ENCODE measurements at places on chromosomes 2 and 18. TPM values are rescaled to one million over a fixed set of nuclear protein-coding genes. Genes with fewer than 3 reads are reported as not detected.

DNA sequence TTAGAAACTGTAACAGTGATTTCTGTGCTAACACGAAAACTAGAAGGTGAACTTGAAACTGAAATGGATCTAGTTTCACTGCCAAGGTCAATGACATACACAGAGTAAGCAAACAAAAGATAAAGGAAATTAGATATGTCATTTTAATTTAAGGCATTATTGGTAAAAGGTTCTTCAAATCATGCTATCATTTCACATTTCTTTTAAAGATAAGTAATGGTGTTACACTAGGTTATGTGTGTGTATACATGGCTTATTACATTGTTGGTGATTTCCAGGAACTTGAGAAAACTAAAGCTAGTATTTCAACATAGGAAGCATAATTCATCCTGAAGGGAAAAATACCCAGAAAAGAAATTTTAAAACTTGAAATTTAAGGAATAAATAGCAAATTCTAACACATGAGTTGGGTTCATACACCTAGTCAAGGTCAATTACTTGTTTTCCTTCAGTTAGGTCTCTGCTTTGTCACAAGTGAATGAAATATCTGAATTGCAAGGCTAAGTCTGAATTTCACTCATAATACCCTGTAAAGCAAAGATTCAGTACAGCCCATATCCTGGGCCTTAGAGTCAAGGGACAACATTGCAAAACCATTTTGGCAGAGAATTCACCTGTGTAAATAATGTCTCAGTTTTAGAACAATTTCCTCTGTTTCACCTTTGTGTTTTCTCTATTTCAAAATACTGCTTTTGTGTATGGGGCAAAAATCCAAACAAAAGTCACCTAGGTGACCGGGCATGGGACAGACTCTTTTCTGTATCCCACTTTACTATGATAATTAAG lies 141.6 kb downstream of the SRBD1 start:
- DNase-seq = no peak

DNA sequence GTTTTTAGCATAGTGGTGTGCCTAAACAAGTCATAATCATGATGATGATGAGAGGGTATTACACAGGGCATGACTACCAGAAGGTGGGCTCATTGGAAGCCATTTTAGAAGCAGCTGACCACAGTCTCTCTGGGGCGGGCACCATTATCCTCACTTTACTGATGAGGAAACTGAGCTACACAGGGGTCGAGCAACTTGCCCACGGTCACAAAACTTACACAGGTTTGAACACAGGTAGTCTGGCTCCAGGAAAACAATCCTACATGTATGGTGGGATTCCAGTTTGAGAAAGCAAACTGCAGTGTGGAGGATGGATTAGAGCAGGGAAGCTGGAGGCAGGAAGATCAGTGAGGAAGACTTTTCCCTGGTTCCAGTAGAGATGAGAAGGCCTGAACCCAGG lies 6.2 kb downstream of the RHOB start:
- no peak for DNase-seq

GRCh38 chr18:59685501-59685900 lies 11.7 kb downstream of the CCBE1 start:
- peak; percentile 73 for DNase-seq

GRCh38 chr18:77088963-77089722 lies 43.4 kb downstream of the MBP start:
- DNase-seq = peak; percentile 92

Gene TRIP12
- total RNA-seq = 229 TPM

Gene DLGAP1
- 21.5 TPM for total RNA-seq

DNA sequence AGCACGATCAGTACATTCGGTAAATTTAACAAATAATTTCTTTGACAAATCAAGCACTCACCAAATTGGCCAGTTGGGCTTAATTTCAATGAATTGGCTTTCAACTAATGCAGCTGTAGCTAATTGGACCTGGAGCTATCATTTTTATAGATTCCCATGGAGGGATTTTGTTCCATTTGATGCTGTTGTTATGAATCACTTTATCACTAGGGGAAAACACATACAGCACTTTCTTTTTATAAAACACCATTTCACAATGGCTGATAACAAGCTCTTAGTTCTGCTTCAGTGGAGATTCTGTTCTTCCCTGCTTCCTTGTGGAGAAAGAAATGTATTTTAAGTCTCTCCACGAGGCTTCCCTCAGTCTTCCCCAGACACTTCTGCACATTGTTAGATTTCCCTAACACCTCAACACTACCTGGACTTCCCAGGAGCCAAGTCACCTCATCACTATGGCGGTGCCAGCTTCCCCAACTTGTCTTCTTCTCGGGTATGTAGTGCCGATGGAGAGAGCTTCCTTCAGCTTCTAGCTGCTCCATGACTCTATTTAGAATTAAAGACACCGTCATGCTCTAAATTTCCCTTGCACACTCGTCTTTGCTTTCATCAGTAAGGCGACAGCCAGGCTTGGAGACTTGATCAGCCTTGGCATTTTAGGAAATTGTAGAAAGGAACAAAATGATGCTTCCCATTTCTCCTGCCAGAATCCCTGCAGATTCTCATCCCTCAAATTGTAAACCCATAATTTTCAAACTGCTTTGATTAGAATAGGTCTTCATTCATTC lies 72.0 kb downstream of the INPP5D start:
- no peak for DNase-seq

Gene ANTXR1
- 34.7 TPM for total RNA-seq

Gene VAMP8
- 146 TPM for total RNA-seq

Gene SLC16A14
- 11.6 TPM for total RNA-seq

Gene POLE4
- 23.8 TPM for total RNA-seq

Gene IL1B
- not detected for total RNA-seq

DNA sequence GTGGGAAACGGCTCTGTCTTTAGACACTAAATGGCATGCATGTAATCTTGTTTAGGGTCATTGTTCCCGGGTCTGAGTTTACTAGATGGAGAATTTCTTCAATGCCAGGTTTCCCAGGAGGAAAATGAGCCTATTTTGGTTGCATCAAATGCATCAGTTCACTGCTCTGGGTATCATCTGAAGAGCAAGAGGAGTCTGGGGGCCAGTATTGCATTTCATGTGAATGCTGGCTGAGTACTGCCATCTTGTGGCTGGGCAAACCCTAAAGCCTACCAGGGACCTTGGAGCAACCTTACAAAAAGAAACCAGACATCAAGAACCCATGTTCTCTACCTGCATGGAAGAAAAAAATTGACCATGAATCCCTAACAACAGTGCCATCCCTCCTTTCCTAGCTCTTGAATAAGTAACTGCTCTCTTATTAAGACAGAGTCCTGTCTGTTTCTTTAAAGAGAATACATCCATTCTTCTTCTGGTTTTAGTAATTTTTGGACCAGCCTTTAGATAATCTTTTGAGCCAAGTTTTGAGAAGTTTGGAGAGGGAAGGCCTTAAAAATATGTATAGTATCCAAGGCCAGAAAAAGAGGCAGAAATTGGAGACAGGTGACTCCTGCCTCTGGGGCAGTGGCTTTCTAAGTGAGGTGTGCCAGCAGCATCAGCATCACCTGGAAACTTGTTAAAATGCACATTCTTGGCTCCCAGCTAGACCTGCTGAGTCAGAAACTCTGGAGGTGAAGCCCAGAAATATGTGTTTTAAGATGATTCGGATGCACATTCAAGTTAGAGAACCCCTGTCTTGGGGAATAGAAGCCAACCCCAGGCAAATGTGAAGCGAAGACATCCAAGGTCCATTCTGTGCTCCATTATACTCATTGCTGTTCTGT lies 261.0 kb upstream of the CXCR4 start:
- peak; percentile 90 for DNase-seq

DNA sequence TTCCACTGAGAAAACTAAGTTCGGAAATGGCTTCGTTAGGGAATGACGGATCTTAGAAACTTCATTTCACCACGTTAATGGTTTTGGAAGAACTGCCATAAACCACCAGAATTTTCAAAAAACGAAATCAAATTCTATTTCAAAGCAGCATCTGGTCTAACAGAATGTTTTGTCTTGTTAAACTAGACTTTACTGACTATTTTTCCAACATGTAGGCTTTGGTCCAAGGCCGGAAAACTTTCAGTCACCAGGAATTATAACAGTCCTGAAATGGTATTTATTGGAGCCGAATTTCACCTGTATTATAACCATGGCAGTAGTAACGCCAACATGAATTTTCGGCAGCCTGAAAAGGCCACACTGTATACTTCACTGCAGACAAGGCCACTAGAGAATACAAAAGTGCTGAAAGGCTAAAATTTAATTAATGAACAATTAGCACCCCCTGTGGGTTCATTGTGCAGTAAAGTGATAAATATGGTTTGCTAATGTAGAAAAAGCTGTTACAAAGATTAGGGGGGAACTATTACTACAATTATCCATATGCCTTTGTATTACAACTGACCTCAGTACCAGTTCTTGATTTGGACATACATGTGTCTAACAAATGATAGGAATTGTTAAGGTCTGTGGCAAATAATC lies 116.4 kb downstream of the ZNF521 start:
- DNase-seq = no peak

Gene REG1B
- not detected for total RNA-seq

- DNase-seq = no peak
Observed at GRCh38 chr2:216216951-216217903, 108.1 kb downstream of the XRCC5 start.

- no peak for DNase-seq
Observed at GRCh38 chr18:47986620-47987387, 56.3 kb upstream of the SMAD2 start.

Gene HAUS1
- 80.6 TPM for total RNA-seq

Gene MBD5
- 55.7 TPM for total RNA-seq

DNA sequence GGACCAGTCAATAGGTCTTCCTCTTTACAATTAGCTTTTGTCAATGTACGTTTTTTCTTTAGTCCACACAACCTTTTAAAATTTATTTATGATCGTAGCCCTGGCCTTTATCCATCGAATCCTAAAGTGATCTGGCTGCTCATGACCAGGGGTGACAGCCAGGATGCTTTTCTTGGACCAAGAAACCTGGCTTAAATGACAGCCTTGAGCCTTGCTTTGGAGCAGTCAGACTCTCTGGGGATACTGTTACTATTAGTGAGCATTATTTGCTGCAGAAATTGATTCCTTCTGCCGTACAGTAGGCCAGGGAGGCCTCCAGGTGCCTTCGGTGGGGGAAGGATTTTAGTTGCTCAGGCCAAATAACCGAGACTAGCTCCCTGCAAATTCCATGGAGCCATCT lies 70.2 kb downstream of the AGAP1 start:
- no peak for DNase-seq

Gene FAM124B
- 1.2 TPM for total RNA-seq

Gene SPATS2L
- total RNA-seq = 89.9 TPM

Gene CAVIN2
- not detected for total RNA-seq

Data from endodermal cell (in vitro differentiated cells).